Kidney tubule cell (primary cell): ENCODE measurements at places on chromosomes 1 and 21.

GRCh38 chr1:7636795-7637526 is 134.1 kb upstream of the VAMP3 start:
- DNase-seq: no peak

GRCh38 chr1:63289135-63289534 is 33.2 kb upstream of the FOXD3 start:
- no peak for DNase-seq

DNA sequence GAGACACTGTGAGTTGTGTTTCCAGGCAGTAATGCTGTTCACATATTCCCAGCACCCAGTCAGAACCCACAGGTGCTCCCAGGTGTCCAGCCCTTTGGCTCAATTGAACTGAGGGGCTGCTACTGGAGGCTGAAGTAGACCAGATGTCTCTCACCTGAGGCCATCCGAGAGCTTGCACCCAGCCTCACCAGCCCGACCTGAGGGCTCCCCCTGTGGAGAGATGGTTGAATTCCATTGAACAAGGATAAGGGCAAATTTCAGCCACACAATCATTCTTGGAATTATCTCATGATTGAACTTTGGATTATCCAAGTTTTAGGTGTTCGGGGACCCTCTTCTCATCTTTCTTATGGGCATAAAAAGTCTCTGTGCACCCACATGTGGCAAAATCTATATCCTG is 52.1 kb downstream of the OBSCN start:
- DNase-seq: no peak

- peak; percentile 52 for DNase-seq
These were observed 300.0 kb downstream of the RRAGC start for GRCh38 chr1:38559446-38560165.

DNA sequence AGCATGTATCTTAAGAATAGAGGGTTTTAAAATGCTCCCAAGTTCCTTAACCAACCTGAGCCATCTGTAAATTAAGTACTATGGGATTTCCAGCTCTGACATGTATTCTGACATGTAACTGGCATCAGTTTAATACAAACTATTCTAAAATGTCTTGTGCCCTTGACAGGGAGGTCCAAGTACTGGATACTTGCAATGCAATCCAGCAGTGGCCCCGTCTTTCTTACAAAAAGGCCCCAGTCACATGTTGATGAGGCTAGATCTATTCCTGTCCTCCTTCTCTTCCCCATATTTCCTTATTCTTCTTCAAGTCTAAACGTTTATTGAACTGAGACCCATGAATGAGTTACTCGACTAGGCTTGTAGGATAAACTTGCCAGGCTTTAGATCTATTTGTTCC is 46.4 kb downstream of the MRPL39 start:
- no peak for DNase-seq

- DNase-seq: peak; percentile 75
These were observed 10.1 kb upstream of the TIAM1 start for GRCh38 chr21:31354122-31354521.

- DNase-seq: no peak
These were observed 64.1 kb upstream of the ACTL8 start for GRCh38 chr1:17690906-17691634.

- DNase-seq: peak; percentile 96
These were observed 834.0 kb downstream of the USP25 start for GRCh38 chr21:16563795-16564194.

DNA sequence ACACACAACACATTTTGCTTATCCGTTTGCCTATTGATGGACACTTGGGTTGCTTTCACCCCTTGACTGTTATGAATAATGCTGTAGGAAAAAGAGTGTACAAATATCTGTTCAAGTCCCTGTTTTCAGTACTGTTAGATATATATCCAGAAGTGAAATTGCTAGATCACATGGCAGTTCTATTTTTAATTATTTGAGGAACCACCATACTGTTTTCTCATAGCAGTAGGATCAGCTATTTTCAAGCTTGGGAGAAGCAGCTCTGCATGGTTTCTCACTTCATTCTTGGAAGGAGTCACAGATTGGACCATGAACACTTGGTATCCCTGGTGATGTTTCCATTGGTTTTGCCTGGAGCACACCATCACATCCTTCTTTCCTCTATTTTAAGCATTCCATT is 114.4 kb upstream of the ZP4 start:
- DNase-seq: no peak

DNA sequence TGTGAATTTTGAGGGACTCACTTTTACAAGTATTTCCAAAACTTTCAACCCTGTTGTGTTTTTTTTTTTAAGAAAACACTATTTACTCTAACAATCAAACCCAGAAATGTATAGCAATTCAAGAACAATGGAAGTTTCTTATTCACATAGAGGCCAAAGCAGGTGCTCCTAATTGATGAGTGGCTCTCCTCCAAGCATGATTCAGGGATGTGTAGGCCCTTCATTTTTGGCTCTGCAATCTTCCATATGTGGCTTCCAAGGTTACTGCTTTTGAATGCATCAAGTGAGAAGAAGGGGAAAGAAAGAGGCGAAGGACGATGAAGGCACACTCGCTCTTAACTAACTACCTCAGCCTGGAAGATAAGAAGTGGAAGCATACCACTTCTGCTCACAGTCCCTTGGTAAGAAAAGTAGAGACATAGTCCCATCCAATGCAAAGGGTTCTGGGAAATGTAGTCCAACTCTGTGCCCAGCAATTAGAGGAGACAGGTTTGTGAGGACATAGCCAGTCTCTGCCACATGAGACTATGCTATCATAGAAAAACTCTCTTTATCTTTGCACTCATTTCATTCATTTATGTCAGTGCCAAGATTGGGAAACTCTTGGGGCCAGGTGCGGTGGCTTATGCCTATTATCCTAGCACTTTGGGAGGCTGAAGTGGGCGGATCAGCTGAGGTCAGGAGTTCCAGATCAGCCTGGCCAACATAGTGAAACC is 46.0 kb downstream of the OPTC start:
- no peak for DNase-seq

DNA sequence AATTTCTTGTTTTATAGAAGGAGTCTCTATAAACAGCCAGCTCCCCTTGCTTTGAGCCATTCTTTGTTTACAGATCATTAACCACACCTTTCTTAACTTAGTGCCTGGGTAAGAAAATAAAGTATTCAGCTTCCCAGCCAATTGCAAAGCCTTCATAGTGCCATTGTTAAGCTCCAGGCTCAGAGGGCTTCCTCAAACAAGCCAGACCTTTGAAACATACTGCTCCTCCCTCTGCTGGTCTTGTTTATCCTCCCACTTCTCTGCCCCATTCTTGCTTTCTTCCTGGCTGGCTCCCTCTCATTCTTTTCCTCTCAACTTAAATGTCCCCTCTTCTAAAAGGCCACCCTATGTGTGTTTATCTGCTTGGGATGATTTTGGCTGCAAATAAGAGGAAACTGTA is 319.4 kb upstream of the ST6GALNAC5 start:
- DNase-seq: peak; percentile 1

DNA sequence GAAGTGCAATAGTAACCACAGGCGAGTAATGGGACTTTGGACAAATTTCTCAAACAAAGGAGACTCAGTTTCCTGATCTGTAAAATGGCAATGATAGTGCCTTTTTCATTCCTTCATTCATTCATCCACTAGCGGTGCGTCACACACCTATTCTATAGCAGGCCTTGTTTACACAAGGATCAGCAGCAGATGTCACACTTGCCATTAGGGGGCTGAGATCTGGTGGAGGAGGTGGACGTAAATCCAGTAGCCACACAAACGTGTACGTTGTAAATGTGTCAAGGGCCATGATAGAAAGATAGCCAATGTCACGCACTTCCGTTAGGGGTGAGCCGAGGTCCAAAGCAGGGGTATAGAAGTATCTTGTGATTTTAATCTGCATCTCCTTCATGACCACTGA is 34.2 kb downstream of the SERINC2 start:
- no peak for DNase-seq

DNA sequence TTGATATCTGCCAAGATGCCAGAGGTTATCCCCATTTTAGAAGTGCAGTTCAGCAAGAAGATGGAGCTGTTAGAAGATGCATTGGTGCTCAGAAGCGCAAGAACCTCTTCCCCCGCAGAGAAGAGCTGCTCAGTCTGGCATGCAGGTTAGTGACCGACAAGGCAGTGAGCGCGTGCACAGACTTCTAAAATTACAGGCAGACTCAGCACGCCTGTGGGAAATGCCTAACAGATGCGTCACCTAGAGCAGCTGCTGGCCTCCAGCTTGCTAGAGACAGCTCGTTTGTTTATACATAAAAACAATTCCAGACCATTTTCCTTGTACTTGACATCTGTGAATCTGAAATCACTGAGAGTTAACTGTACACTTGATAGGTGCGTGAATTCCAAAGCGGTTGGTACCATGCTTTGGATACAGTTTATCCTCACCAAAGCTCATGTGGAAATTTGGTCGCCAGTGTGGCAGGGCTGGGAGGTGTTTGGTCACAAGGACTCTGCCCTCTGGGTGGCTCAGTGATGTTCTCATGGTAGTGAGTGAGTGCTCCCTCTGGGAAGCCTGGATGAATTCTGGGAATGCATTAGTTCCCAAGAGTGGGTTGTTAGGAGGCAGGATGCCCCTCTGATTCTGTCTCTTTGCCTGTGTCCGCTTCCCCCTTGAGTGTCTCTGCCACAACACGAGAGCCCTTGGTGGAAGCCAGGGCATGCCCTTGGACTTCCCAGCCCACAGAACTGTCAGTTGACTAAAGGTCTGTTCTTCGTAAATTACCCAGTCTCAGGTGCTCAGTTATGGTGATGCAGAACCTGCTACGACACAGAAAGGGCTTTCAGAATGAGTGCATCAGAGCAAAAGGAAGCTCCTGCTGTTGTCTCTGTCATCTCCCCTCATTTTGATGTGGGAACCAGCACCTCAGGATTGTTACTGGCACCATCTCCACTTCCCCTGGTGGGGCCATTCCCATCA is 24.4 kb downstream of the SNAP47 start:
- DNase-seq: peak; percentile 84

- DNase-seq: no peak
These were observed 805 bp downstream of the CYB5R1 start for GRCh38 chr1:202966006-202966898.

GRCh38 chr1:107169615-107170014 is 28.8 kb downstream of the NTNG1 start:
- no peak for DNase-seq

DNA sequence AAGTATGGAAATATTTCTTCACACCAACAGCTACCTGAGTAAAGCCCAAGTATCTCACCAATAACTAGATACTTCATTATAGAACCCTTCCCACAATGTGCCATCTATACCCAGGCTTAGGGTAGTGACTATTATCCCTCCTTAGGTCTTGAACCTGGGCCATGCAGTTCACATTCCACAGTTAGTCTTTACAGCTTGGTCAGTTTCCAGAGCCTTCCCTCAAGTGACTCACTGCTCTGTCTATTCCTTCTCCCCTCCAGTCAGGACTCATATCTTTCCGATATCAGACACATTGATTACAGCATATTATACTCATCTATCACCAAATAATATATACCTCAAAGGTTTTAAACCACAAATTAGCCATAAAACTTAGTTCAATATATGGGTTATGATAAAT is 23.6 kb downstream of the VAMP4 start:
- DNase-seq: no peak

GRCh38 chr1:64755361-64755760 is 10.5 kb downstream of the RAVER2 start:
- no peak for DNase-seq

DNA sequence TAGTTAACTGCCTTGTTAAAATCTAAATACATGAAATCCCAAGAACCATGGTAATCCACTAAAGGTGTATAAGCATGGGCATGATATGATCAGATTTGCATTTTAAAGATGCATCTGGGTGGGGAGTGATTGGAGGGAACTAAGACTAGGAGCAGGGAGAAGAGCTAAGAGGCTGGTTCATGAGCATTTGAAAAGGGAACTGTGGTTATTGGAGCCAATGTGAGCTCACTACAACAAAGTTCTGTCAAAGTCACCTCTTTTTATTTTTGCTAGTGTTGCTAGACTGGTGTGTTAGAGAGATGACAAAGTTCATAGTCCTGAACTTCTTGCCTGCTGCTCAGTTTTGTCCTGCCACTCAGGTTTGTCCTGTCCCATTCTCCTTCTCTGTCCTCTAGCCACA is 67.1 kb upstream of the LRRC8D start:
- DNase-seq: no peak

GRCh38 chr1:198950036-198950435 is 311.2 kb downstream of the PTPRC start:
- DNase-seq: no peak

DNA sequence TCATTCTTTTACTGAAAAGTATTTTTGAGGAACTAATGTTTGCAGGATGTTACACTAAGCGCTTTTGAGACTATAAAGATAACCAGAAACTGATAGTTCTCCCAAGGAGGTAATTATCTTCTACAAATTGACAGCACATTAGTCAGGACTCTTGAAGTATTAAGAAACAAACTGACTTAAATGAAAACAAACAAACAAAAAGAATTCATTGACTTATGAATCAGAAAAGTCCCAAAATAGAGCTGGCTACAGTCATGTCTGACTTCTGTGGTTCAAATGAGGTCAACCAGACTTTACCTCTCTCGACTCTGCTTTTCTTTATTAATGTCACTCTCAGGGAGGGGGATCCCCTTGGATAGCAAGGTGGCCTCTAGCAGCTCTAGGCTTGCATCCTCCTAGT is 296.8 kb downstream of the TPR start:
- no peak for DNase-seq

DNA sequence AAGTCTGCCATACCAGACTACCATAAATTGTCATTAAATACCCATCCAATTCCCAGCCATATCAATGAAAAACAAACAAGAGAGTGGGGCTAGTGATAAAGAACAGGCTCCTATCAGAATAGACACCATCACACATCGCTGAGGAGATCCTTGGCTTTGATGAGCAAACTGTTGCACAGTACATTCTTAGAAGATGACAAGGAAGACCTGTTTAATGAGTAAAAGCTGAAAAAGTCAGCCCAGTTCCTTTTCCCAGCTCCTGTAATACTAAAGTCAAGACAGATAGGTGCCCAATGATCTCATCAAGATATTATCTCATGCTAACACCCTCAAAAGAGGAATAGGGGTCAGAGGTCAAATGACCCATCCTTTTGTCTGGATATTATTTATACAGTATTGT is 164.5 kb upstream of the COA6 start:
- DNase-seq: peak; percentile 97

GRCh38 chr1:152451254-152451653 is 37.2 kb upstream of the CRNN start:
- no peak for DNase-seq

DNA sequence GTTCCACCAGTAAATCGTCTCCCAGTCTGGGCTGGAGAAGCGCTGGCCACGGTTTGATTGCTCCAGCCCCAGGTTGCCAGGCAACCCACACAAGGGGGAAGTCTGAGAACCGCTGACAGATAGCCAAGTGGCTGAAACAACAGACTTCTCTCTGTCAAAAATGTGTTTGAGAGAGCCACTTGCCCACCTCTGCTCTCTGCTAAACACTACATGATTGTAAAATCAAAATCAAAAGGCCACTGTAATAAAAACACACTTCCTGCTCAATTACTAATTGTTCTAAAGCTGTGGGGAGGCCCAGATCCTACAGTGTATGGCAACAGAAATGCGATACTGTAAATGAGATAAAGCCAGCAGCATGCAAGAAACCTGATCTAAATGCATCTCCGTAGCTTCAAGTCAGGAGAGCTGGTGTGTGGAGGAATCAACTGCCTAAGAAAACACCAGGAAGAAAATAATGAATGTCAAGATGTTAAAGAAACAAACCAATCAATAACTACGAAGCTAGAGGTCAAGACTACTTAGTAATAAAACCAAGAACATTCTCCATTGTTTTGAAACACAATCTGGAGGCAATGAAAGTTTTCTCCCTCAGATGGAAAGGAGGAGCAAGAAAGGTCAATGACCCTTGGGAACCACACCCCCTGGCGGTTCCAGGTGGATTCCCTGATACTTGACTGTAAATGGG is 121.2 kb downstream of the SLC45A1 start:
- DNase-seq: peak; percentile 76
